ENCODE measurements at places on chromosomes 1 and 21.

DNA sequence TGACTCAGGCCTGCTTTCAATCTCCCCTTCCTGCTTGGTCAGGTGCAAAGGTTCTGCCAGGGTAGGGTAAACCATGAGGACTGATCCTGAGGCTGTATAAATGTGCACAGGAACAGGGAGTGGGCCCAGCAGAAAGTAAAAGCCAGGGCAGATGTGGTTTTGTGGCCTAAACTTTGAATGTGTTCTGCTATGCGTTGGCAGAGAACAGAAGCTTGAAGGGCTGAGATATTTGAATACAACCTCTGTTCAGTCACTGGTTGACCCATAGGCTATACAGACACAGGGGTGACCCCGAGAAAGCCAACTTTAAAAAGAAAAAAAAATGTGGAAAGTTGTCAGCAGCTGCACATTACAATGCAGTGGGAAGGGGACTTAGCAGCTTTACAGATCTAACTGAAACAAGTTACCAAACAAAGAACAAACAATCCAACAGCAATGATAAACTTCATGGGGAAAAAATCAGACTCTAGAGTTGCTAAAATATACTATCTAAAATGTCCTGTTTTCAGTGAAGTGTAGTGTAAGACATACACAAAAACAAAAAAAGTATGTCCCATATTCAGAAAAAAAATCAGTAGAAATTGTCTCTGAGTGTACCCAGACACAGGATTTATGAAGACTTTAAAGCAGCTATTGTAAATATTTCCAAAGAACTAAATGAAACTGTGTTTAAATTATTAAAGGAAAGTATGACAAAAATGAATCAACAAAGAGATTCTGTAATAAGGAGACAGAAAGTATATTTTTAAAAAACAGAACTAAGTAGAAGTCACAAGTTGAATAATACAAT lies 216.1 kb downstream of the RPS6KC1 start:
- no peak for DNase-seq

DNA sequence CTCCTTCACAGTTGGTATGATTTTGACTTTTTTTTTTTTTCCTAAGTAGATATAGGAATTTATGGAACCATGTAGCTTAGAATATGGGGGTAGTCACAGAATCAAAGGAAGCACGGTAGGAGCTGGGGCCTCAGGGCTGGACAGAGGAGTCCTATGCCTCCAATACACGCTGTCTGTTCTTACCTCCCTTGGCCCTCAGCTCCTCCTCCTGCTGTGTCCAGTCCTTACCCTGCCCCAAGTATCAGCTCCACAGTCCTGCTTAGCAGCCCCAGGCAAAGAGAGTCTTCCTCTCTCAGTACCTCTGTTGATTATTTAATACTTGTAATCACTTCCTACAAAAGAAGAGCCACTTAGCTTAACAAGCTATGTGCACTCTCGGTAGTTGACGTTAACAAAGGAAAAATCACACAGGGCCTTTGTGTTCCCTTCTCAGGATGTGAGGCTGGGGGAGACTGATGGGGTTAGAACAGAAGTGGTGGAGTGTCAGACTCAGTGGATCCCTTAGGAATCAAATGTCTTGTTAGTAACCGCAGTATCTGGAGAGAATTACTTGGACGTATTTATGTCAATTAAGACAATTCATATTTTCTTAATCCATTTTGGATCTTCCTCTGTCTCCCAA lies 292.3 kb downstream of the HHAT start:
- DNase-seq, result no peak

DNA sequence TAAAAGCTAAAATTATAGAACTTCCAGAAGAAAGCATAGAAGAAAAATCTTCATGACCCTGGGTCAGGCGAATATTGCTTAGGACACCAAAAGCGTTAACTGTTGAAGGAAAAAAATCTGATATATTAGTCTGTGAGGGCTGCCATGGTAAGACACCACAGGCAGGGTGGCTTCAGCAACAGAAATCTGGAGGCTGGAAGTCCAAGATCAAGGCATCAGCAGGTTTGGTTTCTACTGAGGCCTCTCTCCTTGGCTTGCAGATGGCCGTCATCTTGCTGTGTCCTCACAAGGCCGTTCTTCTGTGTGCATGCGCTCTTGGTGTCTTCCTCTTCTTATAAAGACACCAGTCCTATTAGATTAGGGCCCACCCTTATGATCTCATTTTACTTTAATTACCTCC lies 14.5 kb downstream of the IFNLR1 start:
- no peak for DNase-seq

- no peak for DNase-seq
These were observed 22.3 kb downstream of the RCOR3 start for GRCh38 chr1:211281320-211282022.

- no peak for DNase-seq
These were observed 148.7 kb downstream of the HHIPL2 start for GRCh38 chr1:222399197-222399596.

DNA sequence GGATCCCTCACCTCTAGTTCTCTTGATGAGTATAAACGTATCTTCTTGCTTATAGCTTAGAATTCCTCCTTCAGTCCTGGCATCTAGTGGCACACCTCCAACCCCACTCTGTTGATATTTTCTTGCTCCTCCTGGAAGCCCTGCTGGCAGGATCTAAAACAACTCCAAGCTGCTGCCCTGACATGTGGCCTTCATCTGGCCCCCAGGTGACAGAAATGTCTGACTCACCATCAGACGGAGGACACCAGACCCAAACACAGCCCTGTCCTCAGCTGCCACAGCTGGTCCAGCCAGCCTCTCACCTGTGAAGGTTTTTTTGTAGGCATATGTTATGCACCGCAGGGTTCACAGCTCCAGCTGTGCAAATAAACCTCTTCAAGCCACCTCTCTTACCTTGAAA lies 53.4 kb downstream of the KRTAP19-8 start:
- no peak for DNase-seq

- DNase-seq, result peak; percentile 3
These were observed 111.8 kb downstream of the PLXNA2 start for GRCh38 chr1:208132287-208132882.

- no peak for DNase-seq
These were observed 157.4 kb upstream of the L1TD1 start for GRCh38 chr1:62037274-62037673.

GRCh38 chr1:32023351-32023750 lies 9.7 kb downstream of the KHDRBS1 start:
- no peak for DNase-seq

- DNase-seq, result no peak
These were observed 804.6 kb upstream of the CXADR start for GRCh38 chr21:16708101-16708835.

- DNase-seq, result no peak
These were observed 15.2 kb downstream of the PRR9 start for GRCh38 chr1:153232553-153232952.

DNA sequence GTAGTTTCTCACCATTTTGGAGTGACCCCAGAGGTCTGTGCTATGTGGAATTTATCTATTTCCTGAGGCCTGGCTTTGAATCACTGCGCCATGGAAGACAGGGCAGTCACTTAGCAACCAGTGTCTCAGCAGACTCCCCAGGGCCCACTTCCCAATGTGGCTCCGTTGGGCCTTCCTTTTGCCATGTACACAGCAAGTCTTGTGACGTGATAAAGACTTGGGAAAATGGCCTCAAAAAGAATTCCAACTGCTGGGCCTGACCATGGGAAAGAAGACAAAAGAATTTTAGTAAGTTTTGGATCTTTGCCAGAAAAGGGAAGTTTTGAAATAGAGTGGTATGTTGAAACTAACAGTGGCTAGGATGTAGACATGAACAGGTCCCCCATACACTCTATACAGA lies 36.2 kb downstream of the TLR5 start:
- no peak for DNase-seq

DNA sequence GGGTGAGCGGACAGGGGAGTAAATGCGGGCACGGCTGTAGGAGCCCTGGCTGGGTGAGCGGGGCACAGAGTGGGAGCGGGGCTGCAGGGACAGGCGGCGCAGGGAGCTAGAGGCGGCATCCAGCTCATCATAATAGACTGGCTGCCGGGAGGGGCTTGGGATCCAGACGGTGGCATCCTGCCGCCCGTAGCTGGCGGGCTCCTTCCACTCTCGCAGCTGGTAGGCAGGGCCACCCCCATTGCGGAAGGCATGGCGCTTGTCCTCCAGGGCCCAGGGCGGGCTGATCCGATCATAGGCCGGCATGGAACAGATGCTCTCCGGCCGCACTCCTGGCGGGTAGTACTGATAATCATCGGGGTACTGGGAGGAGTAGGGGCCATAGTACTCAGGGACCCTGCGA lies 43.7 kb upstream of the GOLT1A start:
- no peak for DNase-seq

DNA sequence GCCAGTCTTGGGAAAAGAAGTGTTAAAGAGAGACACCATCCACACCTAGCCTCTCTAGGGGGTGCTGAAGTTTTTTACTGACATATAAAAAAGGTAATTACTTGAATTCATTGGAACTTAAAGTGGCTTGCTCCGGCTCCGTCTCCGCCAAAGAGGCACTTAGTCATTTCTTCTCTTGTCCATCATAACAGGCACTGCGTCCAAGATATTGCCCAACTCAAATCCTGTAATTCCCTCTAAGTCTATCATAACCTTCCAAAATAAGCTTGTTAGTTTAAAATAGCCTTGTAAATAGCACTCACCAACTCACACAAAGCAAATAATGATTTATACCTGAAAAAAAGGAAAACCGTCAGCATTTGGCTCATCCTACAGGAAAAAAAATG lies 160.5 kb downstream of the ZBTB18 start:
- DNase-seq, result no peak

DNA sequence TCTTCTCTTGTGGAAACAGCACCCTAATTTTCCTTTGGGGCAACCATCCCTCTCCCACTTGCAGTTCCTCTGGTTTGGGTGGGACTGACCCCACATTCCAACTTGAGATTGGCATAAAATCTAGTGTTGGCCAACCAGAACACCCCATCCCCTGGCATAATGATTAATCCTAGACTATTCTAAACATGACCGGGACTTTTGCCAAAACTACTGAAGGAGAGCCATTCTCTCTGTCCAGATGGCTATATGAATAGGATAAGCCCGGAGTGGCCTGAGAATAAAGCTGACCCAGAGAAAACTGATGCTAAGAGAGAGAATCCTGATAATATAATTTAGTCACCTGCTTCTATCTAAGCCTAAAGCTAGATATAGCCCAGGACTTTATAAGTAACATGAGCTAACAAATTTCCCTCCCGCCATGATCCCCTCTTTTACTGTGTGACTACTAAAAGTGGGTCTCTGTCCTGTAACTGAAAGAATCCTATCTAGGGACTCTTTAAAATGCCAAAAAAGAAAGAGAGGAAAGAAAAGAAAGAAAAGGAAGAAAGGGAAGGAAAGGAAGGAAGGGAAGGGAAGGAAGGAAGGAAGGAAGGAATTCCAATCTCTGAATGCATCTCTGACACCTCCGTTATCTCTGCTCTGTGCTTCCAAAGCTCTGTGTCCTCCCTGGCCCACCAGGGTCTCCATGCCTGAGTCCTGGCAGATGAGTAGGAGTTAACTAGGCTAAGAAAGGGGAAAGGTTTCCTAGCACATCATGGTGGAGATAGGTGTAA lies 28.0 kb upstream of the NRDC start:
- no peak for DNase-seq

DNA sequence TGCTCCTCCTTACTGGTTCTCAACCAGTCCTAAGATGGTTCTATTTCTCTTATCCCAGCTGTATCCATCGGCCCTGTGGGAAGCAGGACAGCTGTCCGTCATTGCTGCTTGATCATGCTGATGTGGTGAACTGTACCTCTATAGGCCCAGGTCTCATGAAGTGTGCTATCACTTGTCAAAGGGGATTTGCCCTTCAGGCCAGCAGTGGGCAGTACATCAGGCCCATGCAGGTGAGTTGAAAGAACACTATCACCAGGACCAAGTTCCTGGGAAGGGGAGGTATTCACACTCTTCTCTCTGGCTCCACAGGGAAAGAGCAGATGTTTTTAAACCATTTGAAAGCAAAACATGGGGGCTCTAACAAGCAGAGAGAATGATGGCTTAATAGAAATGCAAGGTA lies 302.6 kb downstream of the PAPPA2 start:
- no peak for DNase-seq
